Activated T-helper 1 cell treated with Interleukin-2 at 50 U/mL for 16 hours (primary cell): ENCODE measurements at places on chromosomes 2 and 18.

GRCh38 chr2:234406085-234406484, 90.8 kb downstream of the ARL4C start:
- no peak for DNase-seq

- DNase-seq, result no peak
Observed at GRCh38 chr18:44758861-44759631, 78.4 kb downstream of the SETBP1 start.

DNA sequence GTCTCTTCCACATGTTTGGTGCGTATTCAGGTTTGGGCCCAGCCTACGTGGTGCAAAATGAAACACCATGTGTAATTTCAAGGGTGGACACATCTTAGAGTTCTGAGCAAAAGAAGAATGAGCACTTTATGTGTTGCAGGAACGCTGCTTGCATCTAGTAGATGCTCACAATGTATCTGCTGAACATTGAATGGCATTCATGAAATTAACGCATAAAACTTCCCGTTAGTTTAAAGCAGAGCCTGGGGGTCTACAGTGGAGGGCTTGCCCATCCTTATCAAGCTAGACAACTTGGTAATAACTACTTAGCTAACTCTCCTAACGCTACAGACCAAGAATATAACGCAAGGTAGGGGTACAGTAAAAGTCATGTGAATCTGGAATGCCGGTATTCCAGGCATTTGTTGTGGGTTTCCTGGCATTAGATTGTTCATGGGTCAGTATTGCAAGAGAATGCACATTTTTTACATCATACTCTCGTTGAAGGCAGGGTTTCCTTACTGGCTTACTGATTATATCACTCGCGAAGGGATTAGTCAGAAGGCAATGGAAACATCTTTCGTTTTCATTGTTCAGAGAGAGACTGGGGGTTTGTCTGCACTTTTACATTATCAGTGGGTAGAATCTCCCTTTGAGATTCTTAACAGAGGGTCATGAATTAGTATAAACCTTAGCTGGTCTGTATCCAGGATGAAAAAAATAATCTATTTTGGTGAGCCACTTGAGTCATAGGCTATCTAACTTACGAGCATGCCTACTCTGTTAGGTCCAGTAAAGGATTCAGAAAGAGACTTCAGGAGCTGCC, 229.5 kb upstream of the EPAS1 start:
- no peak for DNase-seq

DNA sequence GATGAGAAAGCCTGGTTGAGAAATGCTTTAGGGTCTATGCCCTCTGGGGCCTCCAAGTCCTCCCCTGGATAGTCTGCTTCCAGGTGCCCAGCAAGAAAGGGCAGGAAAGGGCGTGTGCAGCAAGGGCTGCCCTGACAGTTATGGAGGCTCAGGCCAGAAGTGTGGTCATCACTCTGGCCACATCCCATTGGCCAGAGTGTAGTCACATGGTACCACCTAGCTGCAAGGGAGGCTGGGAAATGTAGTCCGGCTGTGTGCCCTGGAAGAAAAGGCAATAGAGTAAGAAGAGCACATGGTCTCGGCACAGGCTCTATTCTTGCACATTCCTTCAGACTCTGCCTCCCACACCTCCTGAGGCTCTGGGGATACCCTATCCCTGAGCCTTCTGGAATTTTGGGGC, 35.7 kb downstream of the ODC1 start:
- DNase-seq, result no peak

- DNase-seq, result no peak
Observed at GRCh38 chr18:7105943-7106342, 11.7 kb downstream of the LAMA1 start.

- DNase-seq, result no peak
Observed at GRCh38 chr18:59719544-59720181, 22.4 kb upstream of the CCBE1 start.

DNA sequence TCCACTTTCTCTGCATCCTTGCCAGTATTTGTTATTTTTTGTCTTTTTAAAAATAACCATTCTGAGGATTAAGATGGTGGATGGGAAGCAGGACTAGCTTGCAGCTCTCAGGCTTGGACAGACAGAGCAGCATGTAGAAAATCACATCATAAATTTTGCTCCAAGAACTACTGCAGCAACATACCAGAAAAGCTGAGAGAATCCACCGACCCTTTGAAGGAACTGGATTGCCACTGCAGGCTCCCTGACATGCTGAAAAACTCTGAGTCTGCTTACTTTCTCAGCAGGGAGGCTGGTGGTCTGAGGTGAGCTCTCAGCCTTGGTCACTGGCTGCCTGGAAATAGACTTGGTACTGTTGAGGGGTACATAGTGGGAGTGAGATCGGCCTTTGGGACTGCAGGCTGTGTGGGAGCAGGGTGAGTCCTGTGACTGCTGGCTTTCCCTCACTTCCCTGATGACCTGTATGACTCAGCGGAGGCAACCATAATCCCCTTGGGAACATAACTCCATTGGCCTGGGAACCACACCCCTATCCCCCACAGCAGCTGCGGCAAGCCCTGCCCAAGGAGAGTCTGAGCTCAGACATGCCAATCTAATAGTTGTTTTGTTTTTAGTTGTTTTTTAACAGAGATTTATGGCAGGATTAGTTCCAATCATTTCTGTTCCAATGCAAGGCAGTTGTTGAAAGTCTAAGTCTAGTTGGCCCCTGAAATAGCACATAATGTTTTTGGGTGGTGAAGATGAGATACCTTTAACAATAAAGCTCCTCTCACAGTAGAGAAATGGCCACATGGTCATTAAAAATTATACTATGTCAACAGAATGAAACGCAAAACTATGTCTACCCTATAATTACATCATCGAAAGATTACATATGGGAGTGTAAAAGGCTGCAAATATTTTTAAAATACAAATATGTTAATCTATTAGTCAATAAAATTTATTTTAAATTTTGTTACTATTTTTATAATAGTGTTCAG, 414.2 kb upstream of the CHAC2 start:
- no peak for DNase-seq

GRCh38 chr2:7795778-7796563, 878.8 kb downstream of the RNF144A start:
- no peak for DNase-seq

GRCh38 chr2:101105654-101106053, 45.5 kb downstream of the TBC1D8 start:
- DNase-seq, result no peak
